MCF 10A (cell line): ENCODE measurements at places on chromosomes 7 and 10.

DNA sequence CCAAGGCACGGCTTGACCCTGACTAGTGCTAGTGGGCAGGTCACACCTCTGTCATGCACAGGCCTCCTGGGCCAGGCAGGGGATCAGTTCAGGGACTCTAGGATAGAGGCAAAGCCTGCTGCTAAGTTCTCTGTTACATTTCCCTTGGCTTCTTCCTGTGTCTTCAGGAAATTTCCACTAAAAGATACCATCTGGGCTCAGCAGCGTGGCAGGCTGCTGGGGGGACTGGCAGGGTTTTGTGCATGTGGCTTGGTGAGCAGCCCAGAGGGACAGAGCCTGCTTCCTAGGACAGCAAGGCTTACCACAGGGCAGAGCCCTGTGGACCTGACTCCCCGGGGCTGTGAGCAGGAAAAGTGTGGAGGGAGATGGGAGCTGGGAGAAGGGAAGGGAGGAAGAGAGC lies 20.7 kb upstream of the ZNF32 start:
- no peak for DNase-seq

DNA sequence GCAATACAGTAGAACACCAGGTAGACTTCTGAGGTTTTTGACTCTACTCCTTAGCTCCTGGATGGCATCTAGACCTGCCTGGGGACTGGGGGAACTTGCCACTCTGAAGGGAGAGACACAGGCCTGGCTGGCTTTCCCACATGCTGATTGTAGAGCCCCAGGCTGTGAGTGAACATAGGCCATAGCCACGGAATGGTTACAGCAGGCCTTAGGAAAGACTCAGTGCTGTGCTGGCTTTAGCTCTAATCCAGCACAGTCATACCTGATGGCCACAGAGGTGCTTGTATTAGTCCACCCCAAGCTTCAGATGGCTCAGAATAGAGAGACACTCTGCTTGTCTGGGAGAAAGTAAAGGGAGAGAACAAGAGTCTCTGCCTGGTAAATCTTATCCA lies 35.0 kb upstream of the ARHGAP12 start:
- DNase-seq: no peak

- DNase-seq: no peak
These were observed 120.5 kb downstream of the CUX1 start for GRCh38 chr7:101937717-101938514.

GRCh38 chr10:126058507-126058906 lies 162.1 kb downstream of the FANK1 start:
- no peak for DNase-seq

DNA sequence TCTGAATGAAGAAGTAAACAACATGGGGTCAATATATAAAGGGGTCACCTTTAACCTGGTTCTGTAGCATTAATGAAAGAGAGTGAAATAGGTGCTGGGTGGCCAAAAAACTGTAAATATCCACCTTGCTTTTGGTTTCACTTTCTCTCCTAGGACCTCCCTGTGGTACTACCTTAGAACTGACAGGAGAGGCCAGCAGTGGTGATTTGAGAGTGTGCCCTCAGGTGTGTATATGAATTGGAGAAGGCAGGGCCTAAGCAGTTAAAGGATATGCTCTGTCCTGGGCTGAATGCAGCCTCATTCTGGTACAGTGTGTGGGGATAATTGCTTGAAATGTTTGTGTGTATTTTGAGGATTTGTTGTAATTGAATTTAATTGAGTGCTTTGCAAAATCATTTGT lies 62.0 kb downstream of the BBS9 start:
- peak; percentile 35 for DNase-seq

DNA sequence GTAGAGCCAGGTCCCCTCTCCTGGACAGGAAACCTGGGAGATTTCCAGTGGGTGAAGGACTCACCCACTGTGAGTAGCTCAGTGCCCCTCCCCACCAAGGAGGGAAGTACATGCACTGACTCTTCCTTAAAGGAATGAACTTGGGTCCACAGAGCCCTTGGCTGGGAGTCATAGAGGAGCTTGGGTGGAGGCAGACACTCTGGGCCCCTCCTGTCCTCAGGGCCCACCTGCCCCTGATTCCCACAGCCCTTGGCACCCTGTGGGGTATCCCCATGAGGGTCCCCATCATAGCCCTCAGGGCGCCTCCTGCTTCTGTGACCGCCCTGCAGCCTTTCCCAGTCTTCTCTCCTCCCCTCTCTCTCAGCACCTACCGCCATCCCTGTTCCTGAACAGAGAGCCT lies 3.7 kb downstream of the EN2 start:
- DNase-seq: no peak

DNA sequence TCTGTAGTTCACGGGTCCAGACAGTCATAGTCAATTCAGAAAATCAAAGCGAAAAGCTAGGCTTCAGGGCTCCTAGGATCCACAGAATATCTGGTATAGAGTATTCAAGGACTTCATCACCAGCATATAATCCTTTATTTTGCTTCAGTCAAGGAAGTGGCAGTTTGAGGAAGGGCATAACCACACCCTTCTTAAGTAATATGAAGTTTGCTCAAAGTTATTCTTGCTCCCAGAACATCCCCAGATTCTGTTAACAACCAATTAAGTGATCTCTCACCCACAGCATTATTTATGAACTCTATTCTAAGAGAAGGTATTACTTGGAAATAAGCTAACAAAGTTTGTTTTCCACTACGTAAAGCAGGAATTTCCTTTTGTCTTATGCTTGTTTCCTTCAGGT lies 13.2 kb downstream of the CWF19L1 start:
- no peak for DNase-seq

- no peak for DNase-seq
These were observed 765 bp downstream of the WBP1L start for GRCh38 chr10:102744374-102745051.

DNA sequence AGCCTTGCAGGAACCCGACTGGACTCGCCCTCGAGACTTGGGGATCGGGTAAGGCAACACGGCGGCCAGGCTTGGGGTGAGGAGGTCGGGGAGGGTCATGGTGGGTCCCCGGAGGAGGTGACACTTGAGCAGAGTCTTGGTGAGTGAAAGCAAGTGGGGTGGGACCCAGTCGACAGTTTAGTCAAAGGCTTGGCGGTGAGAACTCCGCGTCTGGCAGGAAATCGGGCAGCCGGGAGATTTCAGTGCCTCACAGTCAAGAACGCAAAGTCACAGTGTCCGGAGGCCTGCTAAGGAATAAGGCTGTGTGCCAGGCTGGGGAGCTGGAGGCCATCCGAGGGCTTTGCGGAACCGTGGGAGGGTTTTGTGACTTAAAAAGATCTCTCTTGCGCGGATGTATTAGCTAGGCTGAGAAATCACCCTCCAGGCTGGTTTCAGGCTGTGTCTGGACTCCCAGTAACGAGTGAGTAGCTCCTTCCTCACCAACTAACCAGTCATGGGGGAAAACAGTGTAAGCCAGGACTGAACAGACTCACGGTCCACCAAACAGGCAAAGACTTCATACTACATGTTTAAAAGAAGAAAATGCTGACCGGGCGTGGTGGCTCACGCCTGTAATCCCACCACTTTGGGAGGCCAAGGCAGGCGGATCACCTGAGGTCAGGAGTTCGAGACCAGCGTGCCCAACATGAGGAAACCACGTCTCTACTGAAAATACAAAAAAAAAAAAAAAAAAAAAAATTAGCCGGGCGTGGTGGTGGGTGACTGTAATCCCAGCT lies 613 bp downstream of the AP5Z1 start:
- peak; percentile 10 for DNase-seq

GRCh38 chr7:98555403-98555802 lies 61.7 kb upstream of the NPTX2 start:
- DNase-seq: peak; percentile 40

DNA sequence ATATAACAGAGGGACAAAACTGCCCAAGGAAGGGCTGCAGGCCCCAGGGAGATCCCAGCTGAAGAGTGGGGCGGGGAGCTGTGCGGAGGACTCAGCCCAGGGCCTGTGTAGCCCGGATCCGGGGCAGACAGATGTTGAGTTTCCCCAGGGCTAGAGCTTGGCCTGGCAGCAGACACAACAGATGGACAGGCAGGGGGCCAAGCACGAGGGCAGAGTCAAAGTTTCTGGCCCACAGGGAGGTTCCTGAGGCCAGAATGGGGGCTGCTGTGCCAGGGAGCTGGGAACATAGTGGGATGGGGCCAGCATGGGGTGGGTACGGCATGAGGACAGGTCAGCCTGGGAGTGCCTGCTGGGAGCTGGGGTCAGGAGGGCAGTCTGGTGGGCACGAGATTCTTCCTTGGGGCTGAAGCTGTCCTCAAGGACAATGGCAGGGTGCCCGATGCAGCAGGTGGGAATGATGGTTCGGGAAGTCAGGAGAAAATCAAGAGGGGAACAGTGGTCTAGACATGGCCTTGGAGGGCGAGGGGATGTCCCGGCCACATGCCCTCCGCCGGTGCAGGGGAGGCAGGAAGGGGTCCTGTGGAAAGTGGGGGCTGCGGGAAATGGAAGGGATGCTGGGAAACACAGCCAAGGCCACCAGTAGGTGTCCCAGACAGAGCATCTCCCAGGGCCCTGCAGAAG lies 519.1 kb upstream of the FOXK1 start:
- no peak for DNase-seq

- no peak for DNase-seq
These were observed 233.6 kb downstream of the PRPF18 start for GRCh38 chr10:13820119-13820963.

GRCh38 chr10:28915989-28916588 lies 238.8 kb downstream of the BAMBI start:
- no peak for DNase-seq

DNA sequence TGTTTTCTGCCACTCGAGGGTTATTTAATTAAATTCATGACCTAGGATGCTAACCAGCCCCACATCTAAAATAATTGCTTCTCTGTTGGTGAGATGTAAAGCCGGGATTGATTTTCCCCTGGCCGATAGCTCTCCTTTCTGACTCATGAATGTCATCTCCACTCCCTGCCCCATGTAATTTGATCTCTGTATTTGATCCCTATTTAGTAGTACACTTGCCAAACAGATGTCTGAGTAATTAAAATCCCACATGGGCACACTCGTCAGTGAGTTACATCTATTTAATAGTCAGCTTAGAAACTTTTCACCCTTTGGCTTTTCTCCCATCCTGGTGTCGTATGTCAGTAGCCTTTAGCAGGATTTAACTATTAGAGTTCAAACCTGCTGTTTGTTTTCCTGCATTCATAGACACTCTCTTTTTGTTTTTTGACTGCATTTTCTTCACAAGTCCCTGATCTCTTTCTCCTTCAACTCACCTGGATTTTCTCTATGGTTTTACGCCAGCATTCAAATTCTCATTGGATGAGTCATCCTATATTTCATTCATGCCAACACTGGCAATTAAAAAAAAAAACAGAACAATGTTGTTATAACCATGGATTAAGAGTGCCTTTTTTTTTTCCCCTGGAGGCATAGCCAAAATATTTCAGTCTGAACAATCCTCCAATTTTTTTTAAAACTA lies 82.7 kb downstream of the SPAG6 start:
- peak; percentile 93 for DNase-seq

- DNase-seq: no peak
These were observed 77.3 kb upstream of the PIP4K2A start for GRCh38 chr10:22791665-22792064.

GRCh38 chr7:42548816-42549611 lies 312.0 kb upstream of the GLI3 start:
- DNase-seq: no peak

DNA sequence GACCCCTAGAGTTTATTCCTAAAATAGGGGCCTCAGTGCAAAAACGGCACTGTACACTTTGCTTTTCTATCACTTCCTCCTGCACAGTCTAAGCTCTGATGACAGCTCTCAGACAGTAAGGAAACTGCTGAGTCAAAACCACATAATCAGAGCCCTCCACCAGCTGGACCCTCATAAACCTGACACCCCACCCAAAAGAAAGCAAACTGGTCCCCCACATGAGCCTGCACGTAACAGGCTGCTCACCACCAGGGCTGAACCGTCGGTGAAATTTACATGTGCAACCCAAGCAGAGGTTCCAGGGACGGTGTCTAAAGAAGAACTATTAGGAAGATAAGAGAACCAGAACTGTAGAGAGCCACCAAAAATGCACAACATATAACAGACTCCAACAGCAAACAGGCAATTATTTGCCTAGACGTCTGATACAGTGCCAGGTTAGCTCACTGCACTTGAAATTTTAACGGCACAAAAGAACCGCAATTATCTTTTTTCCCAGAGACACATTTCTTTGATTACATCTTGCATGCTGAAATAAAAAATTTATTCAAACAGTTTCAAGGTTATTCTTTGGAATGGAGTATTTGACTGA lies 19.6 kb downstream of the SGMS1 start:
- DNase-seq: no peak

DNA sequence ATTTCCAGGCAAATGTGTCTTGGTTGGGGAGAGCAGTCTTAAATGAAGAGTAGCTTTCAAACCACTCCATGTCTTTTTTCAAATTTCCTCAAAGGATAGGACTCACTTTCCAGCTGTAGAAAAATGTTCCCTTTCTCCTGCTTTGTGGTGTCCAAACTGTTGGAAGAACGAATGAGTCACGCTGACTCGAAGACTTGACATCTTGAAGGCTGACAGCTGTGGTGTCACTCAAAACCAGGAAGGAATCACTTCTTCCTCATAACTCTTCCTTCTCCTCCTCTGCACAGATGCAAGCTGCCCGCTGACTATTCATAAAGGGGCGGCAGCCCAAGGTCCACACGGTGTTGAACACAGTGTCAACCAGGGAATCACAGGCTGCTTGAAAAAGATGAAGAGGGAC lies 19.2 kb downstream of the PLA2G12B start:
- peak; percentile 34 for DNase-seq

DNA sequence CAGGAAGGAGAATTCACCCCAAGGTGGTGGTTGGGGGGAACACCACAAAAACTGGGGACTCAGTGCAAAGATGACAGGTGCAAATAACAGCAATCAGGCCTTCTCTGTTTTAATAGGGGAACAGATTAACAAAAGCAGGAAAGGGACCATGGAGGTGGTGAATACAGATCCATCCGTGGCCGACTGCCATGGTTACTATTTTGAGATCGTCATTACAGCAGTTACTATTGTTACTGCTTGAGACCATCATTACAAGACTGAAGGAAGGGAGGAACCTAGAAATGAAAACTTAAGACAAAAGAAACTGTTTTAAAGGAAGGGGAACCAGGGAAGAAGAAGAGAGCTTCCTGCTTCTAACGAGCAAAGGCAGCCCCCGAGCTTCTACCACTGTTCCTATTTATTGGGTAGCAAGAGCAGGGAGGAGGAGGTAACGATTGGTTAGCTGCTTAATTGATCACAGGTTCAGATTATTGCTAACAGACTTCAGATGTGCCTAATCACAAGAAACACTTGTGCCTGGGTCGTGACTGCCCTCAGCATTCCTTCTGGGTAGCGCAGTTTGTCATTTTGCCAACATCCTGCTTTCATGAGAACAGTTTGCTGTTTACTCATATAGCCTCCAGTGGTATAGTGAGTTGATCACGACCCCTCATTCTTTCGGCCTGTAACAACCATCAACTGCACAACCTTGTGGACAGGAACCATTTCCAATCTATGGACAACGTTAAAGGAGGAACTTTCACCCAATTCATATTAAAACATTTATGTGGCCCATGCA lies 216.3 kb downstream of the CHCHD3 start:
- peak; percentile 8 for DNase-seq
